Activated CD4-positive, CD25-positive, alpha-beta regulatory T cell (primary cell): ENCODE measurements at places on chromosomes 1 and 21.

DNA sequence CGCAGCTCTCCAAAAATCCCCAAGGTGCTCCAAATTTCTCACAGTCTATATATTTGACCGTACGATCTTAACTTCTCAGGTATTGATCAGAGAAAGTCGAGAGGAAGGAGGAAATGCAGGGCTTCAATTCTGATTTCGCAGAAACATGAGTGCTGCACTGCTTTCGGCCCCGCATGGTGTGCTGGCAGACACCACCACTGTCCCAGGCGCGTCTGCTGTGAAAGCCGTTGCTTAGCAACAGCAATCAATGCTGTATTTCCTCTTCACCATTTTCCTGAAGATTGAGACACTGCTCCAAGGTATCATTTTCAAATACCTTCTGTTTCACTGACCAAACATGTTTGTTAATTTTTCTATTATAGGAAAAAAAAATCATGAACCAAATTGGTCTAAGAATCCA, 296.3 kb downstream of the SMYD3 start:
- no peak for DNase-seq

DNA sequence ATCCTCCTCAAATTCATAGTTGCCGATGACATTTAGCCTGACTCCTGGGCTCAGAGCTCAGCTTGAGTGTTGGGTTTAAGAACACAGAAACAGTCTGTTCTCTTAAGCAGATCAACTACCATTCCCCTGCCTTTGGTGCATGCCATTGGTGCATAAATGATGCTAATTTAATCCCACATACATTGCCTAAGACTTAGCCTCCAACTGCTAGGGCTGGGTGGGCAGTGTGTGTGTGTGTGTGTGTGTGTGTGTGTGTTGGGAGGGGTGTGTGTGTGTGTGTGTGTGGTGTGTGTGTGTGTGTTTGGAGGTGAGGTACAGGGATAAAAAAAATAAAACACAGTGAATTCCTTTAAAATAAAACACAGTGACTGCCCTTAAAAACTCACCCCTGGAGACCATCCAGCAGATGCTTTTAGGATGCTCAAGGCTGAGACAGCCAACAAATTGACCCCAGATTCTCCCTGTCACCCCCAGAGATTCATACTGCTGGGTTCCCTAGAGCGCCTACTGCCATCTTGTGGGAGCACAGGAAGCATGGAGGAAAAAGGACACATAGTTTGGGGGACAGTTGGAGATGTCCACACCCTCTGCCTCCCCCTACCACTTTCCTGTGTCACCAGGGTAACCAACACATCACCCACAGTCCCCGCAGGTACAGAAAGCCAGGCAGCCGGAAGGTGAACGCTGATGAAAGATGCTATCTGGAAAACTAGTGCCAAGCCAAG, 30.6 kb downstream of the KLHDC7A start:
- no peak for DNase-seq

DNA sequence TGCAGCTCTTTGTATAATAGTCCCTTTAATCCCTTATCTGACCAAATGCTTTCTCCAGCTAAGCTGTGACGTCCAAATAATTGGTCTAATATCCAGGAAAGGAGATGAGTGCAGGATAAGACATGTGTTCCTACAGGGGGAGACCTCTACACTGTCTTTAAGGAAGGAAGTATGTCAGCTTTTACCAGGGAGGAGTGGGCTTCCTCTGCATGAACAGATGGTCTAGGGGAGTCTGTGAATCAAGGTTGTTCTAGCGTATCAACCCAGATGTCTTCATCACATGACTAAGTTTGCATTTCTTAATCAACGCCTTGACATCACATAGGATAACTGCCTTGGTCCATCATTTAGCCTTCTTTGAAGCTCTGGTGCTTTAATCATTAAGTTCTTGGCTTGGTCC, 528.2 kb downstream of the MRPL39 start:
- no peak for DNase-seq

GRCh38 chr1:83959824-83960498, 39.0 kb downstream of the TTLL7 start:
- DNase-seq = no peak

- no peak for DNase-seq
Measured at GRCh38 chr1:21650400-21650799, 18.8 kb downstream of the RAP1GAP start.

- no peak for DNase-seq
Measured at GRCh38 chr1:185155600-185156287, 1.0 kb downstream of the TRMT1L start.

GRCh38 chr1:39003281-39003680, 12.2 kb downstream of the AKIRIN1 start:
- no peak for DNase-seq

DNA sequence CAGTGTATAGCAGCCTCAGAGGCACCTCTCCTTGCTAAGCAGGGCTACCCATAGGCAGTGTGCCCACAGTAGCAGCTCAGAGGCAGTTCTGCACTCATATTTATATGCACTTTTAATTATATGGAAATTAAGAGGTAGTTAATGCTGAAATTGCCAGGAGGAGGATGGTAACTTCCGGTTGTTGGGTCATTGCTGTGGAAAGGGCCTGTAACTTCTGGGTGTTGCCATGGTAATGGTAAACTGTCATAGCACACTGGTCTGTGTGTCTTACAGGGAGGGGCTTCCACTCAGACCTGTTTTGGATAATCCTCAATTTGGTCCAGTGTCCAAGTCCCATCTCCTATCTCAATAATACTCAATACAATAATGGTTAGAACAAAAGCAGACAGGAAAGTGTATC, 7.6 kb downstream of the CFH start:
- DNase-seq = no peak

- no peak for DNase-seq
Measured at GRCh38 chr1:219372916-219373615, 199.4 kb downstream of the LYPLAL1 start.

- no peak for DNase-seq
Measured at GRCh38 chr1:228037401-228038386, 30.9 kb downstream of the WNT3A start.

DNA sequence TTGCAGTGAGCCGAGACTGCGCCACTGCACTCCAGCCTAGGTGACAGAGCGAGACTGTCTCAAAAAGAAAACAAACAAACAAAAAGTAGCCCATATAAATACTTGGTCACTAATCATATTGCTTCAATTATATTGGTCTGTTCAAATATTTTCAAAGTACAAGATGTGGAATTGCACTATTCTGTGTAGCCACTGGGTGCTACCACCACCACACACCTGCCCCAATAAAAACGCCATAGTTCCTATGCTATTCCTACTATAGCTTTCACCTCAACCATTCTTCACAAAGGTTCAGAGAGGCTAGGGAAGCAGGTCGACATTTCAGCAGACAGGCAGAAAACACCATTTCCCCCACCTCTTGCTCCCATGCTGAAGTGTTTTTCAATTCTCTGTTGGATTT, 16.7 kb downstream of the NDC1 start:
- DNase-seq = no peak

DNA sequence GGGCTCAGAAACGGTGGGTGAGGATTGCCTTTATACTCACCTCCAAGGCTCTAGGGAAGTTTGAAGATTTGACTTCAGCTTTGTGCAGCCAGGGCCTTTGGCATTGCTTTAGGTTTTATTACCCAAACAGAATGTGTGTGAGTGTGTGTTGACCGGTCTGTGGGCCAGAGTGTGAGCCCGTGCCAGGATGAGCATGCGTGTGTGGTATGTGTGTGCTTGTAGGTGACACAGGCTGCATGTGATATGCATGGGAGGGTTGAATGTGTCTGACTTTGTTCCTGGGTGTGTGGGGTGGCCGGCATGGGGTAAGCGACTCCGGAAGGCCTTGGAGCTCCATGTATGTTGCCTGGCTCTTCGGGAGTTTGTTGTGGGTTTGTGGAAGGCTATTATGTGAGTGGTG, 160.5 kb downstream of the FOXD2 start:
- no peak for DNase-seq

- no peak for DNase-seq
Measured at GRCh38 chr1:227883073-227883520, 64.6 kb downstream of the WNT9A start.

DNA sequence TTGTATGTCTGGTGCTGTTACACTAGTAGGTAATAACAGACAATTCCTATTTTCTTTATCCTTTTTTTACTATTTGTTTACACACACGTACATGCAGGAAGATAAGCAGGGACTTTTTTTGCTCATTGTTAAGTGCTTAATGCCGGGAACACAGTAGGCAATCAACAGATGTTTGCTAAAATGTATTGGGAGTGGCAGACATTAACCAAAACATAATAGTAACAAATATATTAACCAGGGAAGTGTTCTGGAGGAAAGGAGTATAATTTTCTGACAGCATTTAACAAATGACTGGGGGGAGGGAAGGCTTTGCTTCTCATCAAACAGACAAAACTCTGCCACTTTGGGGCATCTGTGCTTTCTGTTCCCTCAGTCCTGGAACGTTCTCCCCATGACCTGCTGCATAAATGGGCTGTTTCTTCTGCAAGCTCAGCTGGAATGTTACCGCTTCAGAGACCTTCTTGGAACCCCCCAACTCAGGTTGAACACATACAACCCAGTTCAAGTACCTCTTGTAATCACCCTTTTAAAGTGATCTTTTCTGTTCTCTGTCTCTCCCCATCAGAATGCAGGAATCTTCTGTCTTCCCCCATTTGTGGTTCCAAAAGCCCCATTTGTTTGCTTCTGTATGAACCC, 2.1 kb downstream of the CR1L start:
- no peak for DNase-seq

- no peak for DNase-seq
Measured at GRCh38 chr1:185408700-185409270, 91.7 kb upstream of the IVNS1ABP start.

DNA sequence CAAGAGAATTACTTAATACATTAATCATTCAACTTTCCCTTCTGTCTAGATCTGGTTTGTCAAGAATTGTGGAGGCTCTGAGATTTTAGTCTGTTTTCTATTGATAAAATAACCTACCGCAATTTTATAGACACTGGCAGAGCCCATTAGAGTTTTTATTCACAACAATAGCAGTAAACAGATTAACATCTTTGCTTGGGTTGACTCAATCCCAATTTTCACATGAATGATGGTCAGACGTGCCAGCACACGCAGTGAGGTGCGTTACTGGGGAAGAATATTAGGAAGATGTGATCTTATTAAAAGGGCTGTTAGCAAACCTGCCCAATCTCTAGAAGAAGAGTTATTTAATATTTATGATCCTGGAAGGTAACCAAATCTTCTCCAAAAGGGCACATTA, 736.6 kb downstream of the MRPL39 start:
- DNase-seq = no peak

GRCh38 chr1:219529116-219529515, 83.8 kb downstream of the ZC3H11B start:
- no peak for DNase-seq
